ENCODE measurements at places on chromosomes 2 and 18.

DNA sequence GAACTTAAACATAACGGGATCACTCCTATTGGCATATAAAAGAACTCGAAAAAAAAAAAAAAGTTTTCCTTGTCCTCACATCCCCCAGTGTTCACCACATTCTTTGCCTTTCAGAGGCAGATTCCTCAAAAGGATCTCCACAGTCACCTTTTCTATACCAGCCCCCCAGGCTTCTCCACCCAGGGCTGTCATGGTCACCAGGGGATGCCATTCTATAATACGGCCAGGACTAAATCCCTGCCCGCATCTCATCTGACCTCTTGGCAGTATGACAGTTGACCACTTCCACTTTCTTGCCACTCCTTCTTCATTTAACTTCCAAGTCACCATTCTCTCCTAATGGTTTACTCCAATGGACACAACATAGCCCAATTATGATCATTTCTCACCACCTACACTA, 29.3 kb downstream of the SOS1 start:
- DNase-seq, result no peak

- peak; percentile 87 for DNase-seq
Observed at GRCh38 chr2:11406958-11407381, 59.0 kb downstream of the E2F6 start.

DNA sequence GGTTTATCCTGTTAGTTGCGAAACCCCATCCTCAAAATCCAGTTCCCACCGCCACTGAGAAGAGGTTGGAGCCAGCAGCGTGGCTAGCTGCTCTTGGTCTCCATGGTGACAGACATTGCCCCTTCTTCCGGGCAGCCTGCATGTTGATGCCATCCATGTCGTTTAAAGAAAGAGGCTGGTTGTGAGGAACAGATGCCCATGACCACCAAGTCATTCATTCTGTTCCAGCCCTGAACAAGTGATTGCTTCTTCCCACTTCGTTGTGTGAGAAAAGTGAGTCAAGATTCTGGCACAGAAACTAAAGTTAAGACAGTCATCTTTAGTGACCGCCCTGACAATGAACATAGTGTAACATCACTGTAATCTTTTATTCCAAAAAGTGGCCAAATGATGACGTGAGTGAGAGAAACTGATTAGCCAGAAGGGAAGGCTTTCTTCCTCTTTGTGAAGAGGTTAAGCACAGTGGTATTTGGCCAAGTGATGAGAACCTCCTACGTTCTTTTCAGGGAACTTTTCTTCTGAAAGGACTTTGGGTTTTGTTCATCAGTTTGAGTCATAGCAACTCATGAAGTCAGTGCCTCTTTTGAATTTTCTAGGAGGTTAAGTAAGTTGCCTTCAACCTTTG, 272.5 kb downstream of the GALR1 start:
- no peak for DNase-seq

DNA sequence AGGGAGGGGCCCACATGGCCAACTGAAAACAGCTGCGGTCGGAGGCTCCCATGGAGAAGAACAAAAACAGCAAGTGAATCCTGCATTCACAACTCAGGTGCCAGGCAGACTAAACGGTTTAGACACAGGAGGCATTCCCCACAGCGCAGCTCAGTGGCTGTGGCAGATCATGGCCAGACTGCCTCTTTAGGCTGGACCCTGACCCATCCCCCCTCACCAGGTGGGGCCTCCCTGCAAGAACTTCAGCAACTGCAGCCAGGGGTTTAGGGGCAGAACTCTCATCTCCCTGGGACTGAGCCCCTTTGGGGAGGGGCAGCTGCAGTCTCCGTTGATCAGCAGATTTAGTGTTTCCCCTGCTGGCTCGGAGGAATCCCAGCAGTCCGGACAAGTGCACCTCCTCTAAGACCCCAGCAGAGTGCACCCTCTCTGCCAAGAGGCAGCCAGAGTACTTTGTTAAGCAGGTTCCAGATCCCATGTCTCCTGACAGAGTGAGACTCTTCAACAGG, 346.7 kb downstream of the SS18 start:
- DNase-seq, result no peak

GRCh38 chr2:71944806-71945602, 202.7 kb downstream of the CYP26B1 start:
- DNase-seq, result no peak

DNA sequence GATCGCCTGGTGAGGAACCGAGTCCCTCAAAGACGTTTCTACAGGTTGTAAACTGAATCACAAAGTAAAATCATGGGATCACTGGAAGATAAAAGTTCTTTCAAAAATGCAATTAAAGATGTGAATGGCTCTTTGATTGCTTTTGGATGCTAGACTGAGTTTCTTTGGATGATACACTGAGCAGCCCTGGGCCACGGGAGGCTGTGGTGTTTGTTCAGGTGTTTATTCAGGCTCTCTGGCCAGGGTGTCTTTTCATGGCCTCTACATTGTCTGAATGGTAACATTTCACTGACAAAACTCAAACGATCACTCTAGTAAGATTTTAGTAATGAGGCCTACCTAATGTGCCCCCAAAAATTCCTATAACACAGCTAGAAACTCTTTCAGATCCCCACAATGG, 48.4 kb upstream of the SPATS2L start:
- DNase-seq, result no peak

- no peak for DNase-seq
Observed at GRCh38 chr2:18825838-18826237, 236.5 kb upstream of the NT5C1B start.

DNA sequence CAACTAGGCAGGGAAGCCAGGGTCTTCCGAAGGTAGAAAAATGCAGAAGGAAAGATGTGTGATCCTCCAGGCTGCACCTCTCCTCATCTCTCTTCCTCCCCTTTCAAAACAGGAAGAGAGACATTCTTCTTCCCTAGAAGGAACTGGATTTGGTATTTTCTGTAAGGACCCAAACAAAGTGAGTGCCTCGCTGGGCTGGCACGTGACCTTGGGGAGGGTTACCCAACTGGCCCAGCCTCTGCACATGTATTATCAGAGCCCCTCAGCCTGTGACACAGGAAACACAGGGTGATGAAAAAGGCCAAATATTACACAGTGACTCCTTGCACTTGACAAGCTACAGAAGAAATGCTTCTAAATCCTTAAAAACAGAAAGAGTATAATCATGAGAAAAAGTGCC, 2.3 kb downstream of the HJURP start:
- DNase-seq, result no peak

DNA sequence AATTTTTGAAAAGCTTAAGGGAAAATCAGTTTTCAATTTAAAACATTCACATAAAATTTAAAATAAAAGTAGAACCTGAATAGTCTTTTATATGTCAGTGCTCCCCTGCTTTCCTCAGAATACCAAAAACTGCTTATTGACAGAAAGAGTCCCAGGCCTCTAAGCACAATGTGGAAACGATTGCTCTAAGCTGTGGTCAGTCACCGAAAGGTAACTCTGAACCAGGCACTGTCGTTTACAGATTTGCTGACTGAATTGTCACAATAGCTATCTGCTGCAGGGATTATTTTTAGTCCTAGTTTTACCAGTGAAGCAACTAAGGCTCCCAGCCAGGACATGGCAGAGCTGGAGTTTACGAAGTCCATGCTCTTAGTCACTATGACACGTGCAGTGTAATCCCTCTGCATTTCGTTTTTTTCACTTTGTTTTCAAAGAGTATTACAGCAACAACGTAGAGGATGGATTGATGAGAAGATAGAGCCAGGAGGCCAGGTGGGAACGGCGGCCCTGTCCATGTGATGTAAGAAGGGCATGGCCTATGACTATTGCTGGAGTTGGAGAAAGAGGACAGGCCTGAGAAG, 28.1 kb upstream of the TMEM247 start:
- no peak for DNase-seq

DNA sequence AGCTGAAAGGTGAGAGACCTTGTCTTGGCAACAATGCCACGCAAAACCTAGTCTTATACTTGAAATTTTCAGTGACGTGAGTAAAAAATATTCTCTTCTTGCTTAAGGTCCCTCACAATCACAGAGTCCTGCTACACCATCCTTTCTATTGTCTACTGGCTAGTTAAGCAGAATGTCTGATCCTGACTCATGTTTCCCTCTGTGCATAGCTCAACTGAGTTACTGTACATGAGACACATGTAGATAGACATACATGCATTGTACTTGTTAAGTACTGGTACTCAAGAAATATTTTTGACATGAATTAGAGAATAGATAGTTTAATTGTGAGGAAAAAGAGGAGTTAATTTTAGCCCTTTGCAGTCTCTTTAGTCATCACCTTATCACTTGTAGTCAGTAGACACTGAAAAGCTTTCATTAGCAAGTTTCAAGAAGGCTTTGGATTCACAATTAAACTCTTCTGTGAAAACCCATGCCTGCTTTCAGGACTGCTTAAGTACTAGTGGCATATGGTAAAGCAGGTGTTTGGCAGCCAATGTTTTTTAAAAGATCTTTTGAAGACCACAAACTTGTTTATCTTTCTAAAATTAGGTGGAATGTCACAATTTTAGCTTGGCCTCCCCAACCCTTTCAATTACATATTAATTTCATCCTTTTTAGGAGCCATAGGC, 158.7 kb upstream of the CCDC150 start:
- DNase-seq, result no peak

DNA sequence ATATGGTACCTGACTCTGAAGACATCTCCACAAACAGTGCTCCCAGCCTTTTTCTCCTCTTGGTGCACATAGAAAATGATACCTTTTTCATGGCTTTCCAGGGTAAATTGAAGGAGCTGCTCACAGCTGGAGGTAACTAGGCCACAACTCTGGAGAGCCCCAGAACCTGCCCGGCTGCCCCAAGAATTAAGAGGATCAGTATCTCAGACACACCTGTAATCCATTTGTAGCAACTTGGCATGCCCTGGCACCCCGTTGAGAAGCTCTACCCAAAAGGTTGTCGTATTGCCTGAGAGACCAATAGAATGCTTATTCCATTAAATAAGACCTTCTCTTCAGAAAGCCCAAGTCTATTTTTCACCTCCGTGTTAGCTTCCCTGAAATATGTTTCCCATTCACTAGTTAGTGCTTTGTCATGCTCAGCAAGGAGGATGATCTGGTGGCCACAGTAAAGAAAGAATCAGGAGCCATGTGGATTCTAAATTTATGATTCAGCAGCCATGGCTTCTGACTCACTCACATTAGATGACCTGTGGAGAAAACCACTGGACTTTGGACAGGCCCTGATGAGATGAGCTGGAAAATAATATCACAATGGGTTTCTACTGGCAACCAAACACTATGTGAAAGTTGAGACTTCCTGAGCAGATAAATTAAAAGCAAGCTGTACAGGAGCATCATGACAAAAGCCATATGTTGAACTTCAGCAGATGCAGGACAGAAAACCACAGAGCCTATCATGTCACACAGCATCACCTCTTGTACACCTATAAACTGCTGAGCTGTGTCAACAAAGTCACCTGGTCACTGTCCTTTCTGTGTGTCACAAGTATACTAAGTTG, 253.3 kb upstream of the OSR1 start:
- no peak for DNase-seq

Measured in aorta (tissue), 5 donors.